ENCODE measurements at places on chromosomes 6 and 20.

DNA sequence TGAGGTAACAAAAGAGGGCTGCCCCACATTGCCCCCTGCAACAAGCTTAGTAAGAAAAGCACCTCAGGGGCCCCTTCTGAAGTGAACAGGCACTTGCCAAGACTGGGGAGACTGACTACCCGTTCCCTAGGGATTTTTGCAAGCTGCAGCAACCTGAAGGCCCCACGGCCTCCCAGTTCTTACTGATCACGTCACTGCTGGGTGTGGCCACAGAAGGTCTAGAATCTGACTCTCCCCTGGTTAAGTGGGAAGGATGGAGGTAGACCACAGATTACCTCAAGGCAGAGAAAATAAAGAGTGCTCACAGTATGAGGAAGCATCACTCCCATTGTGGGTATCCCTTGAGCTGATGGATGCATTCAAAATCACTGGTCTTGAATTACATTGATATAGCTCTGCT lies 201.5 kb upstream of the KCNQ5 start:
- no peak for DNase-seq

- no peak for DNase-seq
These were observed 178.2 kb downstream of the CDH4 start for GRCh38 chr20:61430228-61430624.

GRCh38 chr6:108942556-108943492 lies 94.6 kb downstream of the ARMC2 start:
- DNase-seq: no peak

GRCh38 chr6:135759831-135760230 lies 91.7 kb upstream of the PDE7B start:
- no peak for DNase-seq

DNA sequence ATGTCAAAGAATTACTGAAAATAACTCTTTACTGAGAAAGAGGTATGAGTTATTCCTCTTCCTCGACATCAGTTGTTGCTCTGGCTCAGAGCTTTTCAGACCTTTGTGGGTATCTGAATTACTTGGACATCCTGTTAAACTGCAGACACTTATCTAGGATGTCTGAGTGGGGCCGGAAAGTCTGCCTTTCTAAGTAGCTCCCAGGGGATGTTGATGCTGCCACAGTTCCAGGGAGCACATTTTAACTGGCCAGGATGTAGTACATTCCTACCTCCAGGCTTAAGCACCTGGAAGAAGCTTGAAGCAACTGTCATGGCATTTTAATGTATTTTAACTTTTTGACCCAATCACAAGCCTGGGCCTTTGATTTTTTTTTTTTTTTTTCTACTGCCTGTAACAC lies 265.8 kb upstream of the PLCB4 start:
- DNase-seq: no peak

Measured in renal cortical epithelial cell (primary cell).